ENCODE measurements at places on chromosomes 6 and 20. TPM values are rescaled to one million over a fixed set of nuclear protein-coding genes. Genes with fewer than 3 reads are reported as not detected.

SLPI gene
- not detected for total RNA-seq

DEFB124 gene
- not detected for total RNA-seq

FUCA2 gene
- total RNA-seq, result 8.2 TPM

MKKS gene
- total RNA-seq, result 4.2 TPM

SLC17A1 gene
- total RNA-seq, result not detected

LY6G6F gene
- total RNA-seq, result not detected

RBM24 gene
- total RNA-seq, result not detected

RGS17 gene
- total RNA-seq, result not detected

VSTM2L gene
- not detected for total RNA-seq

SPAG4 gene
- total RNA-seq, result 3.6 TPM

CLVS2 gene
- total RNA-seq, result not detected

All from activated naive CD4-positive, alpha-beta T cell treated with anti-CD3 and anti-CD28 coated beads for 36 hours (primary cell).